NCI-H524 (cell line): ENCODE measurements at places on chromosomes 7 and 10.
A peak's percentile ranks its signal among the peaks of the same experiment; 100 is the strongest.

DNA sequence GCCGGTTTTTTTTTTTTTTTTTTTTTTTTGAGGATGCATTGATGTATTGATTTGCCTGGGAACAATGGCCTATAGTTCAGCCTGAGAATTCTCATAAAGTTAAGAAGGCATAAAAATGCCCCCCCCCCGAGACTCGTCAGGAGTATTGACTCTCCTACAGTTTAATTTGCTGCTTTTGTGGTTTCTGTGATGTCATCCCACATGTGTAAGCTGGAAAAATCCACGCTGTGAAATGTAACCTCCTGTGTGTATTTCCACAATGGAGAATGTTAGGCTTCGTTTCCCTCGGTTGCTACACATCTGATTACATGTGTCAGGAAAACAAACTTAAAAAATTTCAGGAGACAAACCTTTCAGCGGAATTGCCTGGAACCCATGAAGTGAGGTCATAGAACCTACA is 117.9 kb downstream of the FANK1 start:
- no peak for DNase-seq

- DNase-seq: peak; percentile 65
Measured at GRCh38 chr10:124296121-124296812, 122.5 kb downstream of the OAT start.

DNA sequence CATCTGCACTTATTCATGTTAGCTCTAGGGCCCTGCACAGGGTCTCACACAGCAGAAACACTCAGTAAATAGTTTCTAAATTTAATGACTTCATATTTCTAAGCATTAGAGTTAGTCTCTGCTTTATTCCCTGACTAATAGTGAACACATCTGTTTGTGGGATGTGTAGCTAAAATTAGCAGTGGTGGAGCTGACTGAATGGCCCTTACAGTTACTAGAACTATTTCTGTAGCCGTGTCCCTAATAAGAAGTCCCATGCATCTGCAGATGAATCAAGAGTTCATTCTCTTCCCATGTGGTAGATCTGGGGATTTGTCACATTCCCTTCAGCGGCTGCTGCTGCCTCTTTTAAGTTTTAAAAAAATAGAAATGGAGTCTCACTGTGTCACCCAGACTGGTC is 11.7 kb downstream of the MAP3K8 start:
- no peak for DNase-seq

GRCh38 chr10:7572391-7572790 is 94.4 kb downstream of the ITIH5 start:
- DNase-seq: no peak
